ENCODE measurements at places on chromosomes 11 and 22.

GRCh38 chr11:123282597-123282996 is 87.5 kb upstream of the CLMP start:
- H3K4me1 ChIP-seq, result no peaks in the 10 kb centered on the region
- no peak for DNase-seq
- no peak overlapping the region for H3K4me3 ChIP-seq
- H3K36me3 ChIP-seq, result no peaks in the 10 kb centered on the region
- H3K27ac ChIP-seq, result no peak overlapping the region
- no peaks in the 10 kb centered on the region for H3K27me3 ChIP-seq

DNA sequence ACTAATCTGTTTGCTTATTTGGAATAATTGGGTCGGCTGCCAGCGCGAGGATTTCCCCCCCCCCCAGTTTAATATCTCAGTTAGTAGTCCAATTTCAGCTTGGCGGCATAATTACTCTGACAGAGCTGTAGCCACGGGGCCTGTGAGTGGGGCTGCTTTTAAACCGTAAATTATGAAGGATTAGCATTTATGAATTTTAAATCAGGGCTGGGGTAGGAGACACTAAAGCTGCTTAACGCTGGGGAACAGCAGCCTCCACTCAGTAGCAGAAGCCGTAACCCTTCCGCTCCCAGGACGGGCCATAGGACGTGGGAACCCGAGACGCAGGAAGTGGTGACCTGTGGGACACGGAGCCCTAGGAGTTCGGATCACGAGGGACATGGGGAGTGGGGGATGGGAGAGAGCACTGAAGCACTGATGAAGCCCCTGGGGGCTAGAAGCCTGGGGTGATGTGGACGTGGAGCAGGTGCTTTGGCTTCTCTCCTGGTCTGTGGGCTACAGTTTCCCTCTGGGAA is 66.2 kb upstream of the LMO1 start:
- H3K36me3 ChIP-seq, result no peaks in the 10 kb centered on the region
- no peak overlapping the region for H3K27ac ChIP-seq
- H3K4me1 ChIP-seq, result no peaks in the 10 kb centered on the region
- no peak overlapping the region for H3K4me3 ChIP-seq
- no peak for DNase-seq

- H3K4me1 ChIP-seq, result no peaks in the 10 kb centered on the region
- DNase-seq, result no peak
- no peaks in the 10 kb centered on the region for H3K36me3 ChIP-seq
- no peaks in the 10 kb centered on the region for H3K27me3 ChIP-seq
These were observed 1.8 kb downstream of the FJX1 start for GRCh38 chr11:35619855-35620640.

DNA sequence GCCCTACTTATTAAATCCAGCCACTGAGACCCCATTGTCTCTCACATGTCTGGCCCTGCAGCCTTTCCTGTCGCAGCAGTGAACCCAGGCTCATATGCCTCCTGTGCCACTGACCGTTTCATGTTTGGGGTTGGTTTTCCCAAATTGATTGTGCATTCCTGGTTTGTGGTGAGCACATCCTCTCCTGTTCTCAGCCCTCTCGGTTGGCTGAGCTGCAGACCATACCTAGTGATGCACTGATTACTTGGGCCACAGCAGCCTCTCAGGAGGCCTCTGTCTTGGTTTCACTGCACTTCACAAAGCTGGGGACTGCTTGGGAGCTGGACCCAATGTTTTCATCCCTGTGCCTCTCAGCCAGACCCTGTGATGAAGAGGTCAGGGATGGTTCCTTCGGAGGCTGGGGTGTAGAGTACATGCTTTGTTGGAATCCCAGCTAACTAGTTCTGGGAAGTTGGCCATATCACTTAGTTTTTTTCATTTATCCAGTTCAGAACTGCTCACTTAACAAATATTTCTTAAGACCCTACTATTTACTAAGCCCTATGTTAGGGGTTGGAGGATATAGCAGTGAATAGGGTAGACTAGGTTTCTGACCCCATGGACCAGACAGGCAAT is 30.9 kb downstream of the PARVA start:
- no peak overlapping the region for H3K27ac ChIP-seq
- no peak for DNase-seq
- no peaks in the 10 kb centered on the region for H3K36me3 ChIP-seq
- H3K27me3 ChIP-seq, result no peaks in the 10 kb centered on the region
- no peak overlapping the region for H3K4me3 ChIP-seq
- H3K4me1 ChIP-seq, result no peaks in the 10 kb centered on the region

- no peak overlapping the region for H3K27ac ChIP-seq
- no peaks in the 10 kb centered on the region for H3K4me1 ChIP-seq
- no peaks in the 10 kb centered on the region for H3K27me3 ChIP-seq
- H3K36me3 ChIP-seq, result no peaks in the 10 kb centered on the region
These were observed 362.7 kb upstream of the DDI1 start for GRCh38 chr11:103673773-103674172.

DNA sequence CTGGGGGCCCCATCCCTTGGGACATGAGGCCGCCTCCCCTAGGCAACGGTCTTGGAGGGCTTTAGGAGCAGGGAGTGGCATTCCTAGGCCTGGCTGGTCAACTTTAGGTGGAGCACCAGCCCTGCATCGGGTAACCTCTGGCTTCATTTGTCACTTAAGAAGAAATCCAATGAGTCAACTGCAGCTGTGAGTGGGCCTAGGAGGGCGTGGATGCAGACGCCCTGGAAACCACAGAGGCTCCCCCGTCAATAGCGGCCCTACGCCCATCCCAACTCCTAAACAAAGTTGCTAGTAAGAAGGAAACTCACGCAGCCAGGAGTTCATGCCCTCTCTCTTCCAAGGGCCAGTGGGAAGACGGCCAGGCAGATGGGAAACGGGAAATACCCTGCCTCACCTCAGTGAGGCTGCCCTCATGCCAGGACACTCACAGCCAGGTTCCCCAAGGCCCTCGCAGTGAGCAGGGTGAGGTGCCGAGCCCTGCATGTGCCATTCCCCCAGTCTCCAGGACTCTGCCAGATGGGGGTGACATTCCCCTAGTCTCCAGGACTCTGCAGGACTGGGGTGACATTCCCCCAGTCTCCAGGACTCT is 20.8 kb downstream of the BID start:
- no peak overlapping the region for H3K4me3 ChIP-seq
- no peak overlapping the region for H3K27ac ChIP-seq
- no peaks in the 10 kb centered on the region for H3K36me3 ChIP-seq
- no peaks in the 10 kb centered on the region for H3K27me3 ChIP-seq
- H3K4me1 ChIP-seq, result no peaks in the 10 kb centered on the region
- DNase-seq, result no peak

DNA sequence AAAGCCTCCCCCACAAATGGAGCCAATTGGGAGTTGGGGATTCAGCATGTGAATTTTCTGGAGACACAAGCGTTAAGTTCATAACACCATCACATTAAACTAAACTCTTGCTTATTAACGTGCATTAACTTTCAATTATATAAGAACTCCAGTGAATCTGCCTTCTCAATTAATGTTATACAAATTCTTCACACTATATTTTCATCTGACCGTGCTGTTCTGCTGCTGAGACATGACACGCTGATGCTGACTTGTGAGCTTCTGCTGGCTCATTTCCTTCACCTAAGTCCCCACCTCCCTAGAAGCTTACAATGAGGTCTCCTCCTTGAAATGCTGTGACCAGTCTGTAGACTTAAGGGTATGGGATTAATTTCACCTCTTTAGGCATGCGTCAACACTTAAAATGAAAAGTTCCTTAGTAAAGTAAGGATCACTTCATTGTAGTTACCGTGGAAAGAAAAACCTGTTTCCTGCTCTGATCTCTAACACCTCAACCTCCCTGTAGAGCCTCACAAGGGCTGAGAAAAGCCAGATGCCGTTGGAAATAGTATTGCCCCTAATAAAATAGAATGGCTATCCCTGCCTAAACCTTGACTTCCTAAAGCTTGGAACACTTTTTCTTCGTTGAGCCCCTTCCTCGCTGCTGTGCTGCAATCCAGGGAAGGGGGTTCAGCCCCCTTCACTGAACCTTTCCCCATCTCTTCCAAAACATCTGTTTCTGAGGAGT is 2.2 kb downstream of the HBG2 start:
- no peaks in the 10 kb centered on the region for H3K27me3 ChIP-seq
- no peaks in the 10 kb centered on the region for H3K4me1 ChIP-seq
- no peak overlapping the region for H3K4me3 ChIP-seq

- peaks cover 29% of the 10 kb centered on the region for H3K27me3 ChIP-seq
- H3K4me1 ChIP-seq, result no peaks in the 10 kb centered on the region
- DNase-seq, result no peak
These were observed 4.9 kb downstream of the LMO1 start for GRCh38 chr11:8258784-8259183.

DNA sequence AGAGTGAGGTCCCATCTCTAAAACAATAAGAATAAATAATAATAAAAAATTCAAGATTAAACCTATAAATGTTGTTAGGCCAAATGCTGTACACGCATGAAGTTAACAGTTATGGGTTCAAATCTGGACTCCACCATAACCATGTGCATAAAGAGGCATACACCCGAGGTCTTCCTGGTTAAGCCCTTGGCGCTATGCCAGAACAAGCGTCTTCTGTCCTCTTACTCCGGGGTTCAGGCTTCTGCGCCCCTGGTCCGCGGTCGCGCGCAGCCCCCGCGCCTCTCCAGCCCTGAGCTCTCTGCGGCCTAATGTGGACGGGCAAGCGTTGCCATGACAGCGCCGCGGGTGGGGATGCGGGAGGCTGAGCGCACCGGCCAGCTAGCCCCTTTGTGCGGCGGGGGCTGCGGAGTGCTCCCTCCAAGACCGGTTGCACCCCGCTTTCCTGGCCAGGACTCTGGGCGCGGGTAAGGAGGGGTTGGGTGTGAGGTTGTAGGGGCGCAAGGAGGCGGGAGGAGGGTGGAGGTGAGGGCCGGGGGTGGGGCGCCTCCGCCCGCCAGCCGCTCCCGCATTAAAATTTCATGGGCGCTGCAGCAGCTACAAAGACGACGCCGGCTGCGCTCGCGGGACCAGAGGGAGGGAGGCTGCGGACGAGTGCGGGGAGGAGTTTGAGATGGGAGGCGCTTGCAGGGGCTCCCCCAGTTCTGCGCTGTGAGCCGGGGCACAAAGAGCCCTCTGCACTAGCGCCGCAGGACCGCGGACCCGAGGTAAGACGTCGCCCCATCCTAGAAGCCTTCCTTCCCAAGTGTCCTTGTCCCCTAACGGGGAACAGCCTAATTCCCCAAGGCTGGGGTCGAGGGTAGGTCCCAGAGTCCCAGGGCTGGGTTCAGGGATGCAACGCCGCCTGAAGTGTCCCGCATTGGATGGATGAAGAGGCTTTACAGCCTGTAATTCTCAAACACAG is at the start of gene MIAT:
Gene MIAT (plus strand): TSS at position 698 of the 961 bp plus-strand sequence.
- no peaks in the 10 kb centered on the region for H3K27me3 ChIP-seq
- H3K4me1 ChIP-seq, result peaks cover 15% of the 10 kb centered on the region
- DNase-seq, result peak; percentile 79
- peak within 1 kb of the TSS; percentile 68 for H3K27ac ChIP-seq
- H3K36me3 ChIP-seq, result no peaks in the 10 kb centered on the region
- peak within 1 kb of the TSS; percentile 99 for H3K4me3 ChIP-seq

DNA sequence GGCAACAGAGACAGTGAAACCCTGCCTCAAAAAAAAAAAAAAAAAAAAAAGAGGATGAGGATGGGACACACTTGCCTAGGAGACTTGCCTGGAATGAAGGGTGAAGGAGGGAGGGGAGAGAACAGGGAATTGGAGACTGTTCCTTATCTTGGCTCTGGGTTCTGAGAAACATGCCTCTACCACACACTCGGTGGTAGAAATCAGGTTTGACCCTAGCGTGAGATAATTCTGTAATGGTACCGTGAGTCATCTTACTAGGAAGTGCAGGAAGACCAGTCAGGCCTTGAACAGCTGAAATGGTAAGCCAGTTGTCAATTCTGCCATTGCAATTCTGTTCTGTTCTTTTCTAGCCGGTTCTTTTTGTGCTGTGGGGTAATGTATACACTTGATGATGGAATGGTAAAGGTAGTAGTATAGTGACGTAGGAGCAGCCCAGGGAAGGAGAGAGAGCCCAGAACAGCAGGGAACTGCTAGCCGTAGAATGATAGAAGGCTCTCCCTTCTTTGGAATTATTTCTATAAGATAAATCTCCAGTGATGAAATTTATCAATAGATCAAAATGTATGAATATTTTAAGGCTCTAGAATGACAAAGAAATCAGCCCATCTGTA is 3.9 kb upstream of the AMBRA1 start:
- DNase-seq, result no peak
- no peaks in the 10 kb centered on the region for H3K36me3 ChIP-seq
- H3K27ac ChIP-seq, result no peak overlapping the region
- no peak overlapping the region for H3K4me3 ChIP-seq
- H3K27me3 ChIP-seq, result no peaks in the 10 kb centered on the region
- peaks cover 14% of the 10 kb centered on the region for H3K4me1 ChIP-seq

All from MM.1S (cell line).